Psoas muscle (tissue), 8 donors: ENCODE measurements at places on chromosomes 11 and 22. TPM values are rescaled to one million over a fixed set of nuclear protein-coding genes. Genes with fewer than 3 reads are reported as not detected.

GRCh38 chr11:116498161-116498560 is 274.6 kb downstream of the BUD13 start:
- H3K27ac ChIP-seq, result no peak overlapping the region
- peaks cover 30% of the 10 kb centered on the region for H3K27me3 ChIP-seq
- DNase-seq, result no peak
- no peak overlapping the region for H3K4me3 ChIP-seq

Gene BSX
- total RNA-seq, result not detected

DNA sequence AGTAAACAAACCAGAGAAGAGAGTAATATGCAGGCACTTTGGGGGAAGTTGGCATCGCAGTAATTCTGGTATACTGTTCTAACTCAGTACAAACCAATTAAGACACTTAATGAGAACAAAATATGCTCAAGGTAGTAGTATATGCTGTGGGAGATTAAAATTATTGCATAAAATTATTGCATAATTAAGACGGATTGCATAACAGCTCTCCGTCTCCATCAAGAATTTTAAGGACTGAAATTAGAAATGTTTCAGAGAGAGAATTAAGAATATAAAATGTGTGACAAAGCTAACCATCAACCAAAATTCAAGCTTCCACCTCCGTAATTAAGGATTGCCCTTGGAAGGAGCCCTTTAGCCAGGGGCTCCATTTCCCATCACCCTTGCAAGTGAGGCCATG is 428.5 kb downstream of the ETS1 start:
- no peaks in the 10 kb centered on the region for H3K36me3 ChIP-seq
- no peaks in the 10 kb centered on the region for H3K27me3 ChIP-seq
- H3K27ac ChIP-seq, result no peak overlapping the region
- H3K4me1 ChIP-seq, result no peaks in the 10 kb centered on the region
- no peak overlapping the region for H3K4me3 ChIP-seq

DNA sequence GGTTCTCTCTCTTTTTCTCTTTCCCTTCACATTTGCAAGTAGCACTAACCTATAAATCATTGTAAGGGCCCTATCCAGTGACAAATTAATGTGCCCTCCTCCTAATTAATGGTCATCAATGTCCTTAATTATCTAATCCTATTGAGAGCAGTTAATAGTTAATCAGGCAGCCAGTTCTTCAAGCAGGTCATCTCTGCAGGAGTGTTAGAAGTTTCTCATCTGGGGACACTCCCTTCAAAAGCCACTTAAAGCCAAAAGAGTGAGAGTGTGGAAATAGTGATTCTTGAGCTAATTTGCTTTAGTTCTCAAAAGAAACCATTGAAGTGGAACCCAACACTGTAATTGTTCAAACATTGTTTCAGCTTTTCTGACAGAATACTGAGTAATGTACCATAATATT is 141.6 kb downstream of the ELP4 start:
- H3K4me1 ChIP-seq, result peaks cover 10% of the 10 kb centered on the region
- no peaks in the 10 kb centered on the region for H3K27me3 ChIP-seq
- peaks cover 6% of the 10 kb centered on the region for H3K36me3 ChIP-seq
- DNase-seq, result no peak

DNA sequence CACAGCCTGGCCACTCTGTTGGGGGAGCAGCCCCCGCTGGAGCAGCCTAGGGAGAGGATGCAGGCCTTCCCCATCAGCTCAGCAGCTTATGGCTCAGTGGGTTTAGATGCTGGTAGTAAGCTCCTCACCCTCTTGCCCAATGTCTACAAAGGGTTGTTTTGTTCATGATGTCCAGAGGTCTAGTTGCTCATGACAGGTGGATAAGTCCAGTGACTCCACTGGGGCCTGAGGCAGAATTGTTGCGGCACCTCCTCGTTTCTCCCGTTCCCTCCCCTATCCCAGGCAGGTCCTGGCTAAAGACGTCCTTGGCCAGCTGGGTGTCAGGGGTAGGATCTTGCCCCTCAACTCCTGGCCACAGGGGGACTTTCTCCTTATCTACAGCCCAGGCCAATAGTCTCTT is 233.5 kb upstream of the B3GAT1 start:
- H3K27me3 ChIP-seq, result peaks cover 5% of the 10 kb centered on the region
- no peak overlapping the region for H3K4me3 ChIP-seq
- H3K36me3 ChIP-seq, result no peaks in the 10 kb centered on the region
- no peak for DNase-seq
- H3K27ac ChIP-seq, result no peak overlapping the region

Gene LARGE2
- total RNA-seq, result not detected

DNA sequence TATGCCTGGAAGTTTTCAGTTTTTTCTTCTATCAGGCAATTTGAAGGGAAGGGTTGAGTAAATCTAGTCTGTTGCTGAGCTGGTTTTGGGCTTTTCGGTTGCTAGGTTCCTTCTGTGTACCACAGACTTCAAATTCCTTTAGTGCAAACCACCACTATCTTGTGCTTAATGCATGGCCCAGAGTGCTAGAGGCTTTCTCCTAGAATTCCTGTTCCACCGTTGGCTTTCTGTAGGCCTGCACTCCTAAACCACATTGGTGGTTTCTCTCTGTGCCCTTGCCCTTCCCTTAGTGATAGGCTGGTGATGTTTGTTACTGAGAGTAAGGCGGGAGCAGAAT is 47.1 kb upstream of the CTSC start:
- H3K27me3 ChIP-seq, result no peaks in the 10 kb centered on the region
- no peak for DNase-seq
- H3K4me1 ChIP-seq, result no peaks in the 10 kb centered on the region
- no peak overlapping the region for H3K27ac ChIP-seq
- H3K36me3 ChIP-seq, result no peaks in the 10 kb centered on the region
- H3K4me3 ChIP-seq, result no peak overlapping the region

Gene C11orf71
- total RNA-seq, result 18.1 TPM

DNA sequence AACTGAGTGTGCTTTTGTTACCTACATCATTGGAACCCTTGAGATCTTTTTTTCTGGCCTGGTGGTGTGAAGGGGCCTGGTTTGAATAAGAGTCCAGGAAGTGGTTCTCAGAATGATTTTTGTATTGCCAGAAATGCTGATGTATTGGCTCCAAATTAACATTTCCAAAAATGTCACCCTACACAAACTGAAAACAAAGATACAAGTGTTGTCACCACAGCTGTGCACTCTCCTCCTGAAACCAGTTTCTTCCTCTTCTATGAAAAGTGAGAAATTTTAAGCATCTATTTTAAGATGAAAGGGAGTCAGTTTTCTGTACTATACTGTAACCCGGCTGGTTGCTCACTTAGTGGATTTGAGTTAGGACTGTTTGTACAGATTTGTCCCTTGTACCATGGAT is 218.8 kb downstream of the PGR start:
- H3K4me3 ChIP-seq, result no peak overlapping the region
- no peaks in the 10 kb centered on the region for H3K4me1 ChIP-seq
- H3K27me3 ChIP-seq, result no peaks in the 10 kb centered on the region
- H3K36me3 ChIP-seq, result no peaks in the 10 kb centered on the region

DNA sequence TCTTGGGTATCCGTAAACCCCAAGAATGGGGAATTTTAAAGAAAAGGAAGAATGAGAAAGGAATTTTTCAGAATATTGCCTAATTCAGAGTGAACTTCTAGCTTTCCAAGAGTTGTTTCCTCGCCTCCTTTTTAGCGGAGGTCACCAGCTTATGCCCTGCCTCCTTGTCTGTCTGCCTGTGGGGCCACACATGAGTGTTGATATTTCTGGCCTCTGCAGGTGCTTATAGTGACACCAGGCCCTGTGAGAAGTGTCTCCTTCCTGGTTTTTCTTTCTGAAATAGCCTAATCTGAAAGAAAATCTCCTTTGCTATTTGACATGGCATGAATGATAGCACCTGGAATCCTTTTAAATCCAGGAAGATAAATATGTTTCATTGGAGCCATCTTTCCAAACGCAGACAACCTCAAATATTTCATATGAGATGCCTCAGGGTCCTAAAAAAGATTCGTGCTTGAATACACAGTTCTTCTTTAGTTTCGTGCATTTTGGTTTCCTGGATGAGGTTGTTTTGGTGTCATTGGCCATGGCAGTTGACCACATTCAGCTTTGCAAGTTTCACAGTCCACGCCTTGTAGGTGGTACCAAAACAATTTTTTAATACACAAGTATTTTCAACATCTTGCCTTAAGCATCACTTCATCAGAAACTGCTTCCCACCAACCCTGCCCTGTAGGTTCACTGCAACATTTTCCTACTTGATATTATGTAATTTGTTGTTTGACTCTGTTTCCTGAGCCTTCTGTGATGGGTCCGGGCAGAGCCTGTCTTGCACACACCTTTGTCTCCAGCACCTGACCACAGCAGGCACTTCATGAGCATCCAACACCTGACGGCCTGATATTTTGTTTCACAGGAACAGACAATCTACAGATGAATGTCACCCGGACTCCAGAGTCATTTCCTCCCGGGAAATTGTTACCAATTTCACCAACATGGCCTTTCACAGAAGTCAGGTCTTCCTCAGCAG is 159.4 kb downstream of the C11orf91 start:
- no peak for DNase-seq
- H3K27me3 ChIP-seq, result no peaks in the 10 kb centered on the region

Gene TOMM22
- total RNA-seq, result 69.1 TPM

- no peak for DNase-seq
- peaks cover 9% of the 10 kb centered on the region for H3K4me1 ChIP-seq
- H3K36me3 ChIP-seq, result no peaks in the 10 kb centered on the region
- no peaks in the 10 kb centered on the region for H3K27me3 ChIP-seq
- no peak overlapping the region for H3K27ac ChIP-seq
Observed at GRCh38 chr11:68457898-68458249, 2.7 kb upstream of the PPP6R3 start.

Gene GRAMD1B
- total RNA-seq, result 24.0 TPM

GRCh38 chr22:40094485-40094884 is 83.2 kb upstream of the TNRC6B start:
- peaks cover 32% of the 10 kb centered on the region for H3K4me1 ChIP-seq
- H3K27me3 ChIP-seq, result no peaks in the 10 kb centered on the region
- H3K4me3 ChIP-seq, result peak overlapping the region; percentile 8
- no peaks in the 10 kb centered on the region for H3K36me3 ChIP-seq

- peaks cover 6% of the 10 kb centered on the region for H3K27me3 ChIP-seq
- H3K36me3 ChIP-seq, result no peaks in the 10 kb centered on the region
- DNase-seq, result no peak
- H3K4me1 ChIP-seq, result no peaks in the 10 kb centered on the region
Observed at GRCh38 chr11:126817523-126818450, 182.8 kb downstream of the KIRREL3 start.

GRCh38 chr11:34976496-34977088 is 60.2 kb downstream of the PDHX start:
- DNase-seq, result no peak
- H3K27me3 ChIP-seq, result no peaks in the 10 kb centered on the region
- H3K27ac ChIP-seq, result no peak overlapping the region

- no peaks in the 10 kb centered on the region for H3K36me3 ChIP-seq
- DNase-seq, result no peak
- no peaks in the 10 kb centered on the region for H3K27me3 ChIP-seq
- no peaks in the 10 kb centered on the region for H3K4me1 ChIP-seq
Observed at GRCh38 chr22:39577366-39577765, 6.8 kb downstream of the CACNA1I start.

DNA sequence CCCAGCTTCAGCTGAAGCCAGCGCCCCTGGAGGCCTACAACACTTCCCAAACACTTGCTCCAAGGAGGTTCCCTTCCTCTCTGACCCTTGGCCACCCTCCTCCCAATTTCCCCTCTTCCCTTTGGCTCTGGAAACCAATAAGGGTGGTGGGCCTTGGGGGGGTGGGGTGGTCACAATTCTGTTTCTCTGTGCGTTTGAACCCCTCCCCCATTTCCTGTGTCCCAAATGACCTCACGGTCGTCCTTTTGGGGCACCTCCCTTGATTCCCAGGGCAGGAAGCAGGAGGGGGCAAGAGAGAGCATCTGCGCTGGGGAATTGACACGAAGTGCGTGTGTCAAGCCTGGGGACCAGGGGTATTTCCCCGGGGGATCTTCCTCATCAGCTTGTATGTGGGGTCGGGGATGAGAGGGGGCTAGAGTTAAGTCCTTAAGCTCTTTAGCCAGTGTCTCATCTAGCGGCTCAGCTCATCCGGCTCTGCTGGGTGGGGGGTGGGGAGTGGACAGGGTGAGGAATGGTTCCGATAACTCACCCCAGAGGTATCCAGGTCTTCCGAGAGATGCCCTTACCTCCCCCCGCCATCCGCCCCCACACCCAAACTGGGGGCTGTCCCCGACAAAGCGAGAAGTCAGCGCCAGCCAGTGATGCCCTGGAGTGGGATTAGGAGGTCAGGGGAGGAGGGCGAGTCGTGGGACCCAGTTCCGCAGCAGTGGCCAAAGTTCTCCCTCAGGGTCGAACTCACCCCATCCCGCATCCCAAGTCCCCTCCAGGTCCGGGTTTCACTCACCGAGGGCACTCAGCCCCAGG is 587 bp downstream of the ESAM start:
- peak; percentile 22 for DNase-seq
- peak overlapping the region; percentile 74 for H3K4me3 ChIP-seq
- peaks cover 17% of the 10 kb centered on the region for H3K36me3 ChIP-seq
- H3K27ac ChIP-seq, result peak overlapping the region; percentile 81
- no peaks in the 10 kb centered on the region for H3K27me3 ChIP-seq

- H3K4me1 ChIP-seq, result no peaks in the 10 kb centered on the region
- no peak for DNase-seq
- no peak overlapping the region for H3K4me3 ChIP-seq
Observed at GRCh38 chr22:44097263-44098020, 73.3 kb downstream of the PARVB start.

Gene PYGM
- total RNA-seq, result 2,203 TPM

- H3K36me3 ChIP-seq, result no peaks in the 10 kb centered on the region
- no peak overlapping the region for H3K27ac ChIP-seq
- H3K27me3 ChIP-seq, result no peaks in the 10 kb centered on the region
- H3K4me1 ChIP-seq, result peaks cover 5% of the 10 kb centered on the region
Observed at GRCh38 chr11:10438458-10438857, 16.6 kb upstream of the AMPD3 start.

DNA sequence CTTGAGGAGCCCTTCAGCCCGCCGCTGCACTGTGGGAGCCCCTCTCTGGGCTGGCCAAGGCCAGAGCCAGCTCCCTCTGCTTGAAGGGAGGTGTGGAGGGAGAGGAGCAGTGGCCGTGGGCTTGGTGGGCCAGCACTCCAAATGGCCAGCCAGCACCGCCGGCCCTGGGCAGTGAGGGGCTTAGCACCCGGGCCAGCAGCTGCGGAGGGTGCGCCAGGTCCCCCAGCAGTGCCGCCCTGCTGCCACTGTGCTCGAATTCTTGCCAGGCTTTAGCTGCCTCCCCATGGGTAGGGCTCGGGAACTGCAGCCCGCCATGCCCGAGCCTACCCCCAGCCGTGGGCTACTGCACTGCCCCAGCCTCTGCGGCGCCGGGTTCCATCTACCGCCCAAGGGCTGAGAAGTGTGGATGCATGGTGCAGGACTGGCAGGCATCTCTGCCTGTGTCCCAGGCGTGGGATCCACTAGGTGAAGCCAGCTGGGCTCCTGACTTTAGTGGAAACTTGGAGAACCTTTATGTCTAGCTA is 82.7 kb downstream of the KCNA4 start:
- no peak for DNase-seq
- no peaks in the 10 kb centered on the region for H3K4me1 ChIP-seq
